ENCODE measurements at places on chromosomes 2 and 18.

- no peak for DNase-seq
Measured at GRCh38 chr2:215461836-215462532, 26.1 kb upstream of the FN1 start.

DNA sequence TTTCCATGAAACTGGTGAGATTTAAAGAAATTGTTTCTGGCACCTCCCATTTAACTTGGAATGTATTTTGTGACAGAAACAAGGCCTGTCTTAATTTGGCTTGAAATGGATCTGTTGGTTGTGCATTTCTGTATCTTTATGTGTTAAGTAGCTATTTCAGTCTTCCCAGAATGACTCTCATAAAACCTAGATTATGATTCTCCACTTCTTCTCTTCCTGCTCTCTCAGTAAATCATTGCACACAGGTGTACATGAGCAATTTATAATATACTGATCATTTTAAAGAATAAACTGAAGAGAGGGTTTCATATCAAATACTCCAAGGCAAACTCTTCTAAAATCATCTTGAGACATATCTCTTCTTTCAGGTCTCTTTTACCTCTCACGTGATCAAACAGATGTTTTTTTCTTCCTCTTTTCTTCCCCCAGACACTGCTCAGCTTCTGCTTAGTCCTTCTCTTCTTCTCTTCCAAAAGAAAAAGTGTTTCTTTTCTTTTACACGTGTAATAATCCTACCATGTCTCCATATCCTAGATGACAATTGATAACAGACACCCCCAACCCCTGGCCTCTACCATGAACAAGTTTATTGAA is 112.0 kb downstream of the PPP1R1C start:
- no peak for DNase-seq

DNA sequence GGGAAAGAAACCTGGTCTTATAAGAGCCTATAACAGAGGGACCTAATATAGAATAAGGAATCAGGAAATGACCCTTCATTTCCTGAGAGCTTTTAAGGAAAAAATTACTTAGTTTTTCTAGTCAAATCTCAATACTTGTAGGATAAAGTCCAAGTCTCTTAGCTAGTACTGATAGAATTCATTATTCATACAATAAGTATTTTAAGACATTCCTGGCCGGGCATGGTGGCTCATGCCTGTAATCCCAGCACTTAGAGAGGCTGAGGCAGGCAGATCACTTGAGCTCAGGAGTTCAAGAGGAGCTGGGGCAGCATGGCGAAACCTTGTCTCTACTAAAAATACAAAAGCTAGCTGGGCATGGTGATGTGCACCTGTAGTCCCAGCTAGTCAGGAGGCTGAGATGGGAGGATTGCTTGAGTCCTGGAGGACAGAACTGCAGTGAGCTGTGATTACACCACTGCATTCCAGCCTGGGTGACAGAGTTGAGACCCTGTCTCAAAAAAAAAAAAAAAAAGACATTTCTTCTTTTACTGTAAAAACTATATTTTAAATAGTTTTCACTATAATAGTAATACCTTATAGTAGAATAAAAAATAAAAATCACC is 3.2 kb downstream of the RAB3GAP1 start:
- no peak for DNase-seq

DNA sequence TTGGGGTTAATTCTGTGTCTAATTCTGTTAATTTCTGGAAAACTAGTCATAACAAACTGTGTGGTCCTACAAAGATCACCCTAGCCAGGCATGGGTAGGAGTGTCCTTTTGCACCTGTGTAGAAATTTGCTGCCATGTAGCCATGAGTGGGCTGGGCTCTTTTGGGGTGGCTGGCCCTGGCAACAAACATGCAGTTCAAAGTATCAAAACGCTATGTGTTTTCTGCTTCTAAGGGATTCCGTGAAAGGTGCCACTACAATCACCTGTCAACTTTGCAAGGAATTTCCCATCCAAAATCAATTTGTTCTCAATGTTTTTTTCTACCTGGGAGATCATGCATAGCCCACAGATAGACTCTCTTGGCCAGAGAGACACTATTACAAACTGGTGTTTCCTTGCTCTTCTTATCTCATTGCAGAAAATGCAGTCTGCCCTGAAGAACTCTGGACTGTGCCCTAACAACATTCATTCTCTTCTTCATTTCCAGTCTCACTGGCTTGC is 537.7 kb upstream of the ID2 start:
- DNase-seq: no peak

DNA sequence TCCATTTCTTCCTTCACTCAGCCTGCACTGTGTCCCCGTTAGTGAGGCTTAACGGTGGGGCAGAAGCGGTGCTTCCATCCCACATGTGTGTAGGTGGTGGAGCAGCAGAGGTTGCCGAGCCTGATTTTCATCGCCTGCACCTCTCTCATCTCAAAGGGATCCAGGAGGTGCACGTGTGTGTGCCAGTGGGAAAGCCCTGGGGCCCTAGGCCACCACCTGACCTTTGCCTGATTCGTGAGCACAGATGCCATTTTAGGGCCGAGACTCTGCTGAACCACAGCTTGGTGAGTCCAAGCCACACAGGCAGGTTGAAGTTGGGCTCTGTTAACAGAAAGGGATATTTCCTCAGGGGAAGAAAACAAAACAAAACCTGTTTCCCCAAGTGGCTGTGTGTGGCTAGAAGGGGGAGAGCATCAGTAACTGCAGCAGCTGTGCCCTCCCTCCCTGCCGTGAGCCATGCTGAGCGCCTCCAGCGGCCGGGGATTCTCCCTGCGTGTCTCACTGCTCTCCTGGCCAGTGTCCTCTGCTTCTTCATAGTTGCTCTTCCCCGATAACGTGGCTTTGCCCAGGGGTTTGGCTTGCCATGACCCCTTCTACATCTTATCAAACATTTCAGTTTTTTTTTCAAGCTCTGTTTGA is 81.5 kb downstream of the MAPRE2 start:
- peak; percentile 31 for DNase-seq

- no peak for DNase-seq
Measured at GRCh38 chr2:21268197-21268877, 144.6 kb downstream of the TDRD15 start.

GRCh38 chr18:44098551-44099098 is 582.1 kb upstream of the SETBP1 start:
- no peak for DNase-seq

DNA sequence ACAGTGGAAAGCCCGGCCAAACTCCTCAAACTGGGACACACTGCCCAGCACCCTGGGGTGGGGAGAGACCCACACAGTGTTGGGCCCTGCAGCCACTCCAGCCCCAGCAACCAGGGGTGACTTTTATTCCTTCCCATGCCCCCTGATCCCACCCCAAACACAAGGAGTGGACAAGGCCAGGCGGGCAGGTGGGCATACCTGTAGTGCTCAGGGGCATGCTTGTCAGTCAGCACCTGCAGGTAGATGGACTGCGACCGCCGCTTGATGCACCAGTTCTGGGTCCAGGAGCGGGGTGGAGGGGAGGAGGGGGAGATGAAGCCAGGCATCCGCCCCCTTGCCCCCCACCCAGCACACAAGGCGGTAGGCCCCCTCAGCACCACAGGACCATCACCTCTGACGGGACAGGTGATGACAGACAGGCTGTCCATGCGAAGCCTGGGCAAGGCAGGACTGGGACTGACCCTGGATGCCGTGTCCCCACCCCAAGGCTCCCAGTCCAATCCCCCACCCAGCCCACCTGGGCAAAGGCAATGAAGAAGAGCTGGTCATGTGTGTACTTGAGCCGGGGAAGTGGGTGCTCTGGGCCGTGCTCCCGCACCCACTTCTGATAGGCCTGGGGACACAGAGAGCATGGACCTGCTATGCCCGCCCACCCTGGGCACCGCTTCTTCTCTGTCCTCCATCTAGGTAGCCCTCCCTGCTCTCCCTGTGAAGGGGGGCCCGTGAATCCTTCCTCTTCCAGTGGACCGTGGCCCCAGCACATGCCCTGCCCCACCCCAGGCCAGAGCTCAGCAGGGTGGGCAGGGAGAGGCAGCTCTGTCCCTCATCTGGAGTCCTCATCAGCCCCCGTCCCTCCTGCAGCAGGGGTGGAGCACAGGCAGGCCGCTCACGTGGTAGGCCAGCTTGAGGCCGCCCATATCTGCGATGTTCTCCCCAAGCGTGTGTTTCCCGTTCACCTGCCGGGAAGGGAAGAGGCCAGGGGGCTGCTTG is 7.1 kb downstream of the ECEL1 start:
- DNase-seq: peak; percentile 17

GRCh38 chr2:105320651-105321215 is 8.8 kb downstream of the TGFBRAP1 start:
- DNase-seq: no peak

- peak; percentile 11 for DNase-seq
Measured at GRCh38 chr2:197198890-197199289, 111.7 kb downstream of the ANKRD44 start.

- no peak for DNase-seq
Measured at GRCh38 chr2:15927551-15928218, 12.7 kb upstream of the MYCN start.

DNA sequence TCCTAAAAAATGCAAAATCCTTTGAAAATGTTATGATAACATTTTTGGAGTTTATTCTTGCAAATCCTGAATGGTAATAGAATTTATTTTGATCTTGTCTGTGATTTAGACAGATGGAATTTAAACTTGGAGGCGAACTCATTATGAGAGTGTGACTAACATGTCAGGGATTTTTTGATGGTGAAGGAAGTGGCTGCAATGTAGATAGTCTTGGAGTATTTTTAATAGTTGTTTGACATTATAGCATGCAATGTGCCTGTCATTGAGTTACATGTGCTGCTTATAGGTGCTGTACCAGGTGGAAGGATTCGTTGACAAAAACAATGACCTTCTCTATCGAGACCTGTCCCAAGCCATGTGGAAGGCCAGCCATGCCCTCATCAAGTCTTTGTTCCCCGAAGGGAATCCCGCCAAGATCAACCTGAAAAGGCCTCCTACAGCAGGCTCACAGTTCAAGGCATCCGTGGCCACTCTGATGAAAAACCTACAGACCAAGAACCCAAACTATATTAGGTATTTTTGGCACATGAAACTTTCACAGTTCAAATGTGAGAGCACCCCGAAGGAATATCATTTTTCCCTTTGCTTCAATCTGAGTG is 141.8 kb downstream of the MYO1B start:
- no peak for DNase-seq

DNA sequence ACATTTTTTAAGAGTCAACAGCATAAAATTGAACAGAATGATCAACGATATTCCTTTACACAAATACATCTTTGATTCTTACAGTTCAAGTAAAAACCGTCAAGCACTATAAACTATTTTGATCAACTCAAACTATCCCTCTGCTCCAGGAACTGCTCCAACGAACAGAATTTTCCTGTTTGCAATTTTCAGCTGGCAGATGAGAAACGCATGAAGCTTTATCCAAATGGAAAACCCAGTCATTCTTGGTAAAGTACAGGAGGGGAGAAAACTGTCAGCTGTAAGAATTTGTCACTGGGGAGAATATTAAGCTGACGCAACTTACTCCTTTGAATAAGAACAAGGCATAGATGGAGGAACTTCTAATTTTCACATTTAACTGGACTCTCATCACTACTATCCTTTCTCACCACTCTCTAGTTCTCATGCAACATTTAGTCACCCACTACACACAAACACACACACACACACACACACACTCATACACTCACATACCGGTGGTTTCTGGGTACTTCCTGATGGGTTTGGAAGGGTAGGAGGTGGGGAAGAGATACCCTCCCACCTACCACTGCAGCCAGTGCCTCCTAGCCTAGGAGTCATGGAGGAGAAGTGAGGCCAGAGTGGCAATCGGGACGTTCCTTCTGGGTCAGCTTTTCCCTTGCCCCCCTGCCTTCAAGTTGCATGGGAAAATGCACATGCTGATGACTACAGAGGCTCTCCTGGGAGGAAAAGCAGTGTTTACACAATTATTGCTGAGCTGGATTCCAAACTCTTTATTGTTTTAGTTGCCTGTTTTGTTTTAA is 54.0 kb upstream of the SPATS2L start:
- DNase-seq: no peak

GRCh38 chr2:174120346-174120745 is 128.0 kb downstream of the OLA1 start:
- no peak for DNase-seq

DNA sequence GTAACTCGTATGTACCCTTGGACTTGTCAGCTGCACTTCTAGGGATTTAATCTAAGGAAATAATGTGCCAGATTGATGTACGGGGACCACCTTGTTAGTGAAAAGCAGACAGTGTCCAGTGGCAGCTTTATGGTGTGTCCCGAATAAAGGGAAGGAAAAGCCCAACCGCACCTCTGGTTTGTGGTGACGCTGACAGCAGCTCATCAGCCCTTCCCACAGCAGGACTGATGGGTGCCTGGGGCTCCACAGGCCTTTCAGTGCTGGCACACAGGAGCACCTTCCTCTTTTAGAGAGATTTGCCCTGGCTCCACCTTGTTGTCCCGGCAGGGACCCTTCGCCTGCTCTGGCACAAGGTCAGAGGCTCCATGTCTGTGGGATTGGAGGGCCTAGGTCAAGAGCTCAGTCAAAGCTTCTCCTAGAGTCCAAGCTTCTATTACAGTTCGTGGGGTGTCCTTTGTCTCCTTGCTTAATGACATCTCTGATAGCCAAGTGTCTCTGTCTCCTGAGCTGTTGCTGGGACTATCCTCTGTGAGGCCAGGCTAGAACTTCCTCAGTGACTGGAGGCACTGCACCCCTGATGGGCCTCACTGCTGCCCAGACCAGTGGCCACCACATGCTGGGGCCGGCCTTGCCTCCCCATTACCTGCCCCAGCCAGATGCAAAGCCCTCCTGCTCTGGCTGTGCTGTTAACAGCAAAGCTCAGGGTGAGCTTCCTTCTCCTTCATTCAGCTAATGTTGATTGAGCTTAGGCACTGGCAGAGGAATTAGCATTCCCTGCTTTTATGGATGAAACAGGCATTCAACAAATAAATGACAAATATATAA is 33.0 kb upstream of the SCLY start:
- DNase-seq: no peak

GRCh38 chr2:199850718-199851500 is at the start of gene FTCDNL1:
Gene FTCDNL1, minus strand, starts transcription at chr2:199851192. Its CDS starts 2,230 bp downstream, at chr2:199848962.
- peak; percentile 72 for DNase-seq

DNA sequence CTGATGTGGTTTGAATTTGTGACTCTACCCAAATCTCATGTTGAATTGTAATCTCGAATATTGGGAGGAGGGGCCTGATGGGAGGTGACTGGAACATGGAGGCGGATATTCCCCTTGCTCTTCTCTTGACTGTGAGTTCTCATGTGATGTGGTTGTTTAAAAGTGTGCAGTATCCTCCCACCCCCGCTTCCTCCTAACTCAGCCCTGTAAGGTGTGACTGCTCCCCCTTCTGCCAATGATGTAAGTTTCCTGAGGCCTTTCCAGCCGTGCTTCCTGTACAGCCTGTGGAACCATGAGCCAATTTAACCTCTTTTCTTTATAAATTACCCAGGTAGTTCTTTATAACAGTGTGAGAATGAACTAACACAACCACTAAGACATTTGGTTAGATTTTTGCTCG is 458.4 kb downstream of the THSD7B start:
- no peak for DNase-seq

DNA sequence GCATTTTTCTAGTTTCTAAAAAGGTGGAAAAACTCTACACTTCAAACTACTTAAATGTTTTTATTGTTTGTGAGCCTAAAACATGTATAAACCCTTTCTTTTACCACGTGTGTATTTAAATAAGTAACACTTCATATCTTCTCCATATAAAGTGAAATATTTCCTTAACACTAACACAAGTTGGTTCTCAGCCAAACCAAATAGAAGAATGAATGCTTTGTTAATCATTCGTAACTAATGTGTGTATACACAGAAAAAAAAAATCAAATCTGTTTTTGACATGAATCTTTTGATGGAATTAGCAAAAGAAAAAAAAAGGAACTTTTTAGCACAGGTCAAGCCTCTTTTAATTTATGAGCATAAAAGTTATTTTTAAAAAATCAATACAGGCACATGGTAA is 89.3 kb downstream of the EHBP1 start:
- no peak for DNase-seq

Data from K562 (cell line).